T1000 (cell line): ENCODE measurements at places on chromosomes 1 and 21.

- no peak for DNase-seq
These were observed 3.1 kb downstream of the PADI1 start for GRCh38 chr1:17207966-17208418.

GRCh38 chr1:21550866-21551475 is 41.7 kb downstream of the ALPL start:
- DNase-seq = no peak

GRCh38 chr1:98662356-98662670 is 792 bp downstream of the SNX7 start:
- no peak for DNase-seq

GRCh38 chr1:60670302-60670701 is 412.1 kb upstream of the NFIA start:
- no peak for DNase-seq

DNA sequence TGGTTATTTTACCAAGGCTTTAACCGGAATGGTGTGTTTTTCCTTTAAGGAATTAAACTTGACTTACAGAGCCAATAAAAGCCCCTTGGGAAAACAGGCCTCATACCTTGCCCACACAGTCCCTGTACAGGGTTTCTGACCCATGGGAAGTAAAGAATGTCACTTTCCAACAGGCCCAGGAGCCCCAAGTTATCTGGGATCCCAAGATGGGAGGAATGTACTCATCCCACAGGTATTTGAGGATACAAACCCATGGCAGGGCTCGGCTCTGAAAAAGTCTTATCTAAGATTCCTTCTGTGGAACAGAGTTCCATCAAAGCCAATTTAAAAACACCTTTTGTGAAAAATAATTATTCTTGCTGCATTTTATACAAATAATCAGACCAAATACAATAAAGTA is 15.3 kb upstream of the COX20 start:
- DNase-seq = no peak

GRCh38 chr1:228029281-228029680 is 22.5 kb downstream of the WNT3A start:
- DNase-seq = no peak

GRCh38 chr1:4362314-4363044 is 291.9 kb upstream of the AJAP1 start:
- DNase-seq = no peak

GRCh38 chr1:177611402-177611801 is 358.5 kb downstream of the SEC16B start:
- no peak for DNase-seq

- DNase-seq = no peak
These were observed 1.1 kb upstream of the YBX1 start for GRCh38 chr1:42680921-42681683.

GRCh38 chr1:149995927-149996326 is 14.6 kb downstream of the OTUD7B start:
- no peak for DNase-seq

GRCh38 chr1:32269744-32270143 is 18.7 kb downstream of the LCK start:
- no peak for DNase-seq
